ENCODE measurements at places on chromosomes 5 and 9.

GRCh38 chr5:58188262-58188651, 271.6 kb downstream of the PLK2 start:
- no peak for DNase-seq

DNA sequence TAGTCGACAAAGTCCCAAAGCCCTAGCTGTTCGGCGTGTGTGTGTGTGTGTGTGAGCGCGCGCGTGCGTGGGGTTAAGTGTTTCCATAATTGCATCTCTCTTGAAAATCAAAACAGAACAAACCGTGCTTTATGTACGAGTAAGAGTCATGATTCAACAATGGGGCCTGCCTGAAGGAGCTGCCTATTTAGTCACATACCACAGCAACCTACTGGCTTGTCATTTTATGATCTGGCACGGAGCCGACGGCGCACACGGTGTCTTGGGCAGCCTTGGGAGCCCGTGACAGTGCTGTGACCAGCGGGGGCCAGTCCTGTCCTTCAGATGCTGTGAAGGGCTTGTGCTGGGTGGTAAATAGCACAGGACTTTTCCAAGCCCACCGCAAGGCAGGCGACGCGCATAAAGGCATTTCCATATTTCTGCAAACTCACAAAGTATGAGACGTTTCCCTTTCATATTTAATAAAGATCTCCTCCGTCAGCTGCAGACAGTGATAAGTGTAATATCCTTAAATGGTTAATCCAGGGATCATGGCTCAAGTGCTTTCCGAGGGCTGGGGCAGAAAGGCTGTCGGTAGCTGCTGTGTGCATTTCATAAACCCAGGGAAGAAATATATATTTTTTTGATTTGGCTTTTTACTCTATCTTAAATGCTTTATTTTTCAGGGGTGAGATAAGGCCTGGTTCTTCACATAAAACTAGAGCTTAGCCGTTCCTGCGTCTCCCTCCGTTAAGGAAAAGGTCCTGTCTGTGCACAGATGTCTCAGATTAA, 270.2 kb upstream of the IRX1 start:
- DNase-seq = no peak

- no peak for DNase-seq
These were observed 201.9 kb downstream of the ZNF608 start for GRCh38 chr5:124544366-124545055.

DNA sequence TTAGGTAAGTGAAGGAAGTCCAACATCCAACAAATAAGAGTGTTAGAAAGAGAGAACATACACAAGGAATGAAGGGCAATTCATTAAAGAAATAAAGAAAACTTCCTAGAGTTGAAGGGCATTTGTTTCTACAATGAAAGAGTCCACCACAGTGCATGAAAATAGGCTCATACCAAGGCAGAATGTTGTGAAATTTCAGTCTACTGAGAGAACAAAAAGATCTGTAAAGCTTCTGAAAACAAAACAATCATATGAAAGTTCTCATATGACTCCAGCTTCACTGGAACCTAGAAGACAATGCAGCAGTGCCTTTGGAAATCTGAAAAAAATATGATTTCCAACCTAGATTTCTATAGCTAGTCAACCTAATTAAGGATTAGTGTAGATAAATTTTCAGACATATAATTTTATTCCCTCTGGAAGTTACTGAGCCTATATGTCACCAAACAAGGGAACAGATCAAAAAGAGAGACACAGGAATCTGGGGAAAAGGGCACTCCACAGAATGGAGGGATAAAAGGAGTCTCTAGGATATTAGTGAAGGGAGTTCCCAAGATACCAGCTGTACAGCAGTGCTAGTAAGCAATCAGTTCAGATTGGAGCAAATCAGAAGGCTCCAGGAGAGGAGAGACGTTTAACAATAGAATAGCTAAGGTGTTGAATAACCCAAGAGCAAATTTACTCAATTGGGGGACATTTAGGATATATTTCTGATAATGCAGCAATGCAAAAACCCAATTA, 5.8 kb downstream of the C5orf58 start:
- DNase-seq = no peak

GRCh38 chr5:71586052-71586940, 844 bp upstream of the MCCC2 start:
- no peak for DNase-seq

GRCh38 chr9:34995670-34996060, 6.1 kb downstream of the DNAJB5 start:
- no peak for DNase-seq

- no peak for DNase-seq
These were observed 865.4 kb upstream of the ACO1 start for GRCh38 chr9:31519011-31519410.

GRCh38 chr9:93678199-93679019, 102.0 kb downstream of the PHF2 start:
- DNase-seq = no peak

DNA sequence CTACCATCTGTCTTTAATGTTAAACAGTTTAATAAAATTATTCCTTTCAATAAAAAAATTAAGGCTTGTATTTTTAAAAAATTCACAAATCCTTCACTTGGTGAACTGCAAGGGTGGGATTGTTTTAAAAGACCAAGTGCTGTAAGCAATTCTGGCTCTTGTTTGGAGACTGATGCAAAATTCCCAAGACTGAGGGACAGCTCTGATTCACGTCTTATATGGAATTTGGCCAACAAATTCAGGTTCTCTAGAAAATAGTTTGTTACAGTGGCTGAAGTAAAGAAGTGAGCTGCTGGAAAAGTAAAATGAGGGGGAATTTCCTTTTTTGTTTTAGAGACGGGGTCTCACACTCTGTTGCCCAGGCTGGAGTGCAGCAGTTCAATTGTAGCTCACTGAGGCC, 58.3 kb downstream of the PRELID2 start:
- no peak for DNase-seq

GRCh38 chr5:75940418-75940817, 142.8 kb upstream of the SV2C start:
- no peak for DNase-seq

DNA sequence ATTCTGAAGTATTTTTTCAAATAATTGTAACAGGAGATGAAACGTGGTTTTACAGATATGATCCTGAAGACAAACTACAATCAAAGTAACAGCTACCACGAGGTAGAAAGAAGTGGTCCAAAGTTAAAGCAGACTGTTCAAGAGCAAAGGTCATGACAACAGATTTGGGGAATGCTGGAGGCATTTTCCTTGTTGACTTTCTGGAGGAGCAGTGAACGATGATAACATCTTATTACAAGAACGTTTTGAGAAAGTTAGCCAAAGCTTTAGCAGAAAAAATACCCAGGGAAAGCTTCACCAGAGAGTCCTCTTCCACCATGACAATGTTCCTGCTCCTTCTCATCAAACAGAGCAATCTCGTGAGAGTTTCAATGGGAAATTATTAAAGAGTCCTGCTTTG, 145.4 kb upstream of the NREP start:
- no peak for DNase-seq

GRCh38 chr5:144958002-144958401, 787.3 kb downstream of the KCTD16 start:
- DNase-seq = no peak

GRCh38 chr9:133099726-133100505, 21.1 kb downstream of the RALGDS start:
- DNase-seq = no peak

GRCh38 chr9:125240649-125240999, 519 bp downstream of the HSPA5 start:
- no peak for DNase-seq

DNA sequence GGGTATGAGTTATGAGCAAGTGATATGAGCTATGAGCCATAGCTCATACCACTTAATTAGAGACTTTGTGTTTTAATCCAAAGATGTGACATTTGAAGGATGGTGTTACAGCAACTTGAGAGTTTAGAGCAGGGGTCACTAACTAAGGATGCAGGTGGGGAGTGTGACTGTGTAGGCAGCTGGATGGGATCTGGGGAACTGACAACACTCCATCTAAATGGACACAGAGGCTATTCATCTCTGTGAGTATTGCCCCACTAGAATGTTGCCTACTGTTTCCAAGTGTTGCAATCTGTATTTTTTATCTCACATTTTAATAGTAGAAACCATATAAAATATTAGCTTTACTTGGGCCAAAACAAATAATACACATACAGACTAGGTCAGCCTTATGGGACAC, 488.1 kb upstream of the DAB2 start:
- no peak for DNase-seq

- no peak for DNase-seq
These were observed 8.7 kb downstream of the HINT1 start for GRCh38 chr5:131156385-131156784.

GRCh38 chr5:43288269-43288831, 24.9 kb downstream of the HMGCS1 start:
- no peak for DNase-seq

GRCh38 chr9:69421908-69422801, 97.1 kb downstream of the ENTREP1 start:
- peak; percentile 86 for DNase-seq

DNA sequence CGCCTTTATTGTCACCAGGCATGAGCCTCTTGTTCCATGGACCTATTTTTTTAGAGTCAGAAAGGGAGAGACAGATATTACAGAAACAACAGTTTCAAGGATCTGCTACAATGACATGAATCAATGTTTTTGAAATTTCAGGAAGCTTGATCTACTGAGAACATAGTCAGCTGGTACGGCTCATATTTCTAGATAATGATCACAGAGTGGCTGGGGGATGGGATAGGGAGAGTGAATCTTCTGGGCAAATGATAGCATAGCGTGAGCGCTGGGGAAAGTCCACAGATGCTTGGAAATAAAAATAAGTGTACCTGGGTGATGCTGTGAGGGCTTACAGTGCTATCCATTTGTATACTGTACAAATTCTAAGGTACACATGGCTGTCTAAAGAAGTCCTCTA, 340.4 kb downstream of the EBF1 start:
- no peak for DNase-seq

DNA sequence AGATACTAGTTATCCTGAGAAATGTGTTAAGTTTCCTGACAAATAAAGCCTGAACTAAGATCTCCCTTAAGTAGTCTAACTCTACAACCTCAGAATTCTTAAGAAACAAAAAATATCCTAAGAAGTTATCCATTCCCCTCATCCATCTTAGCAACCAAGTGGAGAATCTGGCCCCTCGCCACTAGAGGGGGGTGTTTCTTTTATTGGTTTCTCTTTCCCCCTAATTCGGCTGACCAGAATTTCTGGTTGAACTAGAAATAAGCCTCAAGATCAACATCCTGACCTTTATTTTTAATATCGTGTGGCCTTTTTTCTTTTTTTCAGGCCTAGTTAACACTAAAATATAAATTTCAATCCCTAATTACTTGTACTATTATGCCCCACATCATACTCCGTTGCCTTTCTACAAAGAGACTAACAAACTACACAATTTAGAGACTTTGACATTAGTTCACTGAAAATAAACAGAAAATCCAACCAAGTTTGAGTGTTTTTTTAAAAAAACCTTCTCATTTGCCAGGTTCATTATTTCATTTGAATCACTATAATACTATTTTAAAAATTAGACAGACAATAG, 14.3 kb upstream of the NR4A3 start:
- DNase-seq = peak; percentile 65

DNA sequence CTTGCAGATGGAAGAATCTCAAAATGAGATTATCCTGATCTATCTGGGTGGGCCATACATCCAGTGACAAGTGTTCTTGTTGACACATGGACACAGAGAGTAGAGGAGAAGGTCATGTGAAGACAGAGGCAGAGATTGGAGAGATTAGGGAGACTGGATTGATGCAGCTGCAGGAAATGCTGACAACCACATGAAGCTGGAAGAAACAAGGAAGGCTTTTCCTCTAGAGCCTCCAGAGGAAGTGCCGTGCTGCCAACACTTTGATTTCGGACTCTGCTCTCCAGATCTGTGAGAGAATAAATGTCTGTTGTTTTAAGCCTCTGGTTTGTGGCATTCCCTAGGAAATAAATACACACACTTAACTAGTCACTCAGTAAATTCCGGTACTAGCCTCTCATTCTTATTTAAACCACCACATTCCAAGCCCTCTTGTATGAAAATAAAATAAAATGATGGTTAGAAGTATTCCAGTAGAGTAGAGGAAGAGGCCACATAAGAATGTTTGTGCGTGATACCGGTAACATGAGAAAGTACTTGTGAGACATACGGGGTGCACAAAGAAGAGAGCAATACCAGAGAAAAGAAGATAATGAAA, 110.9 kb upstream of the DMAC1 start:
- no peak for DNase-seq

GRCh38 chr9:34501889-34502425, 20.8 kb downstream of the ENHO start:
- peak; percentile 41 for DNase-seq

DNA sequence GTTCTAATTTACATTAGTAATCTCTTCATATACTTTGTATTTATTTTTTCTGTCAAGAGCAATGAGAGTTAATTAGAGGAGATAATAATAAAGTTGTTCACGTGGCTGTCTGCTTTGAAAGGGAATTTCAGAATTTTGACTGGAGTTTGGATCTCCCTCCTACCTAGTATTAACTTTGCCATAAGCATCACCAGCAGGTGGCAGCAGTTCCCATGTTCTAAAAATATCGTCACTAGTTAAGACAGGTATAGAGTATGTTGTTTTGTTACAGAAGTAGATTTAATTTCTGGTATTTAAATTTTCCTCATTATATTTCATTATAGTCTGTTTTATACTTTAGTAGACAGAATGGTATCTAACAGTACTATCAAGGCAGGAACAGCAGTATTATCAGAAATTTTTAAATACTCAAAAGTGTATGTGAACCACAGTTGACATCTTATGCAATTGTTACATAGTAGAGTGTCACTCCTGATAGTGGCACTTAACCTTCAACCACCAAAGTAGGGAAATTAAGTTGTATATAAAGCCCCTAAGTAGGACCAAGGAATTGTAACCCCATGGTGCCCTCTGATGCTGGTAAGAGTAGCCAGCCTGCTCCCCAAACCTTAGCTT, 20.4 kb downstream of the GNPDA1 start:
- DNase-seq = peak; percentile 88

GRCh38 chr5:122701640-122702523, 73.0 kb upstream of the SNX2 start:
- no peak for DNase-seq

DNA sequence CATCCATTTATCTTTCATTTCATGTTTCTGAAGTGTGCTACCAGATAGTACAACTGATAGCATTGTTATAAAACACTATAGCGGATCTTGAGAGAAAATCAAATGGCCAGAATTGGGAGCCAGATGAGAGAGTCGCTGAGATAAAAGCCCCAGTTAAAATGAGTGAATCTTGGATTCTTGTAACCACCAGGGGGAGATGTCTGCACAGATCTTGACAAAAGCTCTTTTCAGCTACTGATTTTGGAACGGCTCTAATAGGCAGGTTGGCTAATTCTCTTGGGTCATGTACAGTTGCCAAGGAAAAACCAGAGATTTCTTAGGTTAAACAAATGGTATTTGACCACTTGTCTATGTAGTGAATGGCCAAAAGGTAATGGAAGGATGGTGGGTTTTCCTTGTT, 21.7 kb downstream of the F2RL2 start:
- peak; percentile 75 for DNase-seq

- DNase-seq = no peak
These were observed 316.7 kb downstream of the SLIT3 start for GRCh38 chr5:168984135-168984675.

DNA sequence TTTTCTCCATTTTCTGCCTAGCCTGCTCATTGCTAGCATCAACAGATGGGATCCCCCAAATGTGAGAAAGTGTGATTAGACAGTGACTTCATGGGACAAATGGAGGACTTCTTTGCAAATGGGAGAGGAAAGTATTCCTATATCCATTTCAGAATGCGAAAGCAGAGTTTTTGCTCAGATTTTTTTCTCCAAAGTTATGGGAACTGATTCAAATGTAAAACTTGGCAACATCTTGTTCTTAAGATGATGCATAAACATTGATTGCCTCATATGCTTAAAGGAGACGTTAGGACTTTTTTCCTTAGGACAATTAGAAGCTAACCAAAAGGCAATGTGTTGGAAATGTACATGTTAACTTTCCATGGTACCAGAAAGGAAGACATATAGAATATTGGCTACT, 704.3 kb upstream of the ZNF608 start:
- no peak for DNase-seq

Measured in cerebellar cortex (tissue), 1 donor.